ENCODE measurements at places on chromosomes 2 and 18. TPM values are rescaled to one million over a fixed set of nuclear protein-coding genes. Genes with fewer than 3 reads are reported as not detected.
A peak's percentile ranks its signal among the peaks of the same experiment; 100 is the strongest.

The CNGA3 gene
- total RNA-seq = not detected

The SERPINB5 gene
- not detected for total RNA-seq

The TEX44 gene
- total RNA-seq = not detected

The COL3A1 gene
- total RNA-seq = 0.12 TPM

The DHRS9 gene
- 4.8 TPM for total RNA-seq

The SERPINB11 gene
- total RNA-seq = not detected

The DIS3L2 gene
- 25.6 TPM for total RNA-seq

The SLC5A7 gene
- not detected for total RNA-seq

DNA sequence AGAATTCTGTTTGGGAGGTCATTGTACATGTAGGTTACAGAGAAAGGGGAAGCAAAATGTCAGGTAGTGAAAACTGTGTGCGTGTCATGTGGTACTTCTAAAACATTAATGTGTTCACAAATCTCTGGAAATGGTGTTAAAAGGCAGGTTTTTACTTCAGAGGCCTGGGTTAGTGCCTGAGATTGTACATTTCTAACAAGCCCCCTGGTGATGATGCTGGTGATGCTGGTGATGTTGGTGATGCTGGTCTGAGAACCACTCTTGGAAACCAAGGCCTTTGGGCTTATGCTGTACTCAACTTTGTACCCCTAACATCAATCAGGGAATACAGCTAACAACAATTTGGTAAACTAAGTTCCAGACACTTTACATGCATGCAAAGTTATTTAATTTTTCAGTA lies 187.1 kb downstream of the SCG2 start:
- DNase-seq = no peak

GRCh38 chr2:97889156-97889555 lies 106.6 kb downstream of the TMEM131 start:
- DNase-seq = no peak

DNA sequence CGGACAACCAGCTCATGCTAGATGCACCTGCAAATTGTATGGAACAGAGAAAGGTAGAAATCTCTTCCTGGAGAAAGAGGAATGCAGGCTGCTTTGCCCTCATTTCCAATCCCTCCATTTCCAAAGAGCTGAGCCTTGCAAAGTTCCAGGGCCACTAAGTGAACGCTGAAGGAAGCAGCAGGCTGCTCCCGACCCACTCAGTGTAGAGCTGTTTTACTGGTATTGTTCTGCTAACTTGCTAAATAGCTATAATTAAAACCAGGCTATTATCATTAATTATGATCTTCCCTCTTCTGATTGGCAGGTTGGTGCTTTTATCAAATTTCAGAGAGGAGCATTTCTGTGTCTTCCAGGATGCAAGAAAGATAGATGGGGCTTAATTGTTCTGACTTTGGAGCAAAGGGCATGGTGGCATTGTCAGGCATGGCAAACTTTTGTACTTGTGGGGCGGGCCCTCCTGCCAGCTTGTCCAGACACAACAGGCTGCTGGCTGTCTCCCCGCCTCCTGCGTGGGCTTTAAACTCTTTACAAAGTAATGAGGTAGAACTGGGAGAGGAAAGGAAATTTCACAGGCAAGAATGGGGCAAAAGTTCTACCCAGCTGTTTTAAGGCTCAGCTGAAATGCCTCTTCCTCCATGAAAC lies 40.2 kb downstream of the ALK start:
- no peak for DNase-seq

- DNase-seq = no peak
Observed at GRCh38 chr2:116073731-116074130, 1631.3 kb downstream of the DPP10 start.

DNA sequence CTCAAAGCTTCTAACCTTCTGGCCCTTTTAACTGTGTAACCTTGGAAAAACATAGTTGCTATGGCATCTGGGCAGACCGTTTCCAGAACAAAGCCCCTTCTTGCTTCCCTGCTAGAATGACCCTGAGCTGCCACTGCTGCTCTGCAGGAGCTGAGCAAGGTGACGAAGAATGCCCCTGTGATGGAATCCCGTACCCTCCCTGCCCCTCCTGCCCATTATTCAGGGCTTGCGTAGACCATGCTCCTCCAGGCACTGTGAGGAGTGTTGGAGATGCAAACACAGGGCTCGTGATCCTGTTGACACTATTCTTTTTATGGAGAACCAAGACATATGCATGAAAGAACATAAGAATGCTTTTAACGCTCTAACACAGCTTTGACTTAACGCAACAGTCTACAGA lies 191.1 kb downstream of the CDH2 start:
- no peak for DNase-seq

DNA sequence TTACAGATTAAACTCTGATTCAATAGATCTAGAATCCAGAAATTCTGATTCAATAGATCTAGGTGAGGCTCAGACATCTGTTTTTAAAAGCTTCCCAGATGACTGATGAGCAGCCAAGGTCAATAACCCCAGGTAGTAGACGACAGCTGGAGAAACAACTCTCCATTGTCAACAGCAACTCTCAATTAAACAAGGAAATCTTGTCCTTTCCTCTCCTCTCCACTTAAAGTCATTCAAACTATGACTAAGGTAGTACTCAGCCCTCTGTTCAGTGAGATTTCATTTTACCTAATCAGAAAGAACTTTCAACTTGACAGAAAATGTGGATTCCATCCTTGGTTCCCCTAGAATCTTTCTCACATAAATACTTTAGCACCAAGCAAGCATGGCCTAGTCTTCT lies 94.6 kb upstream of the SCG2 start:
- DNase-seq = no peak

- no peak for DNase-seq
Observed at GRCh38 chr18:72233106-72233505, 311.0 kb downstream of the CBLN2 start.

DNA sequence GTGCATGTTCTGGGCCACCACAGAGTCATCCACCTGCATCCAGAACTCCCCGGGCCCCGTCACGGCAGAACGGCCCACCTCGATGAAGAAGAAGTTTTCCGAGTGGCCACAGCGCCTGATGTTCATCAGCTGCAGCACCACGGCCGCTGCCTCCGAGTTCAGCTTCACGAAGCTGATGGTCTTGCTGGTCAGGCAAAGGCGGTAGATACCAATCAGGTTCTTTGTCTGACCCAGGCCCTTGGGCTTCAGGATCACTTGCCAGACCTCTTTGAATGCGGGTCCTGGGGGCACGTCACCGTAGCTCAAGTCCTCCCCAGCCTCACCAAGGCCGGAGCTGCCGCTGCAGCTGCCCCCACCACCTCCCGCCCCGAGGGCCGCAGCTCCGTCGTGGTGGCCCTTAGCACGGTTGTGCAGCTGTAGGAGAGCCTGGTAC lies 1.6 kb downstream of the IRS1 start:
- DNase-seq = peak; percentile 8

DNA sequence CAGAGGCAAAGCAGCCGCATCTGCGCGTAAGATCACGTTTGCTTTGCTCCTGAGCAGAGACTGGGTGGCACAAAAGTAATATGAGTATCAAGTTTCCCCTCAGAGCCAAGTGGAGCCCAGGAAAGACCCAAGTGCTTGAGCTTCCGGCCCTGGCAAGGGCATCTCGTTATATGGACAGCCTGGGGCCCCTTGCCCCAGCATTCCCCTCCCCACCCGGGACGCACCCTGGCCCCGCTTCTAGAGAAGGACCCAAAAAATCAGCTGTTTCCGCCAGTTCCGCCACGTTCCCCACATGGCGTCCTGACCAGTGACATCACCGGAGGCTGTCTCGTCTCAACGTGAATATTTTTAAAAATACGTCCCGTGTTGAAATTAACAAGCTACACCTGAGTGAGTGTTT lies 135.1 kb downstream of the NFATC1 start:
- no peak for DNase-seq

- no peak for DNase-seq
Observed at GRCh38 chr2:42754776-42755140, 9.2 kb downstream of the OXER1 start.

DNA sequence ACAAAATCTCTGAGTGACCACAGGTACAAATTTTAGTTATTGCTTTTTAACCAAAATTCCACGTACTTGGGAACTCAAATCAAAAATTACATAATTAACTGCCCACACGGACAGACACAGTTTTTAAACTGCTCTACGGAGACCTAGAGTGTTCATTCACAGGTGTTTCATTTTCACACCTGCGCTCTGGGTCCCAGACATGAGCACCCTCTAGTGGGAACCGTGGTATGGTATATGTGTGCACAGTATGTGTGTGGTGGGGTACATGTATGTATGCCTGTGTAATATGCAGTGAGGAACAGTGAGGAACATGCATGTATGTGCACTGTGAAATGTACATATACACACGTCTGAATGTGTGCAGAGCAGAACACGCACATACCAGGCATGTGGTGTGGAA lies 65.0 kb downstream of the PPP4R1 start:
- DNase-seq = peak; percentile 16

GRCh38 chr2:27320958-27321543 lies 1.8 kb downstream of the MPV17 start:
- no peak for DNase-seq

GRCh38 chr2:47277987-47278386 lies 122.9 kb upstream of the STPG4 start:
- no peak for DNase-seq

DNA sequence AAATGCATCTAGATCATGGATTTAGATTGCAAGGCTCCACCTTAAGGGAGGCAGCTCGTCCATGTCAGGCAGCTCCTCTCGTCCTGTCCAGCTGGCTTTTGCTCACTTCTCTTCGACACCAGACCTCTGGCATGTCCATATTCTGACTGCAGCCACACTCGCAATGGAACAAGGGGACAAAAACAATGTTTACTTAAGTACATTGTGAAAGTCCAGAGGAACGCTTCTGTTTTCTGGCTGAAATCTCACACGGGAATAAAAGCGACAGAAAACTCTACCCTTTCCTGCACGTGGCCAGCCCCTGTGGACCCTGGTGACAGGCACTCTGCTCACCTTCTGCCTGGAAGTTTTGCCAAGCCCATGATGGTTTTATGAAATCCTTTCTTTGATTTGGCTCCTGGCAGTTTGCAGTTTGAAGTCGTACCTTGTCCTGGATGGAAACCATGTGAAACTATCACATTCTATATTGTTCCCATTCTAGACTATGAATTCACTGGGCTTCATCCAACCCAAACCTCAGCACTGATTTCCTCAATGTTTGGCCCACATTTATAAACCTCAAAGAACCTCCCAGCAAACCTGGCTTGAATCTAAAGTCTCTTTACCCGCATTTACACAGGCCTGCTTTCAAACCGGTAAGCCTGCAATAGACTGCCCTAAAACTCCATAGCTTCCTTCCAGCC lies 134.3 kb upstream of the PIEZO2 start:
- DNase-seq = no peak

DNA sequence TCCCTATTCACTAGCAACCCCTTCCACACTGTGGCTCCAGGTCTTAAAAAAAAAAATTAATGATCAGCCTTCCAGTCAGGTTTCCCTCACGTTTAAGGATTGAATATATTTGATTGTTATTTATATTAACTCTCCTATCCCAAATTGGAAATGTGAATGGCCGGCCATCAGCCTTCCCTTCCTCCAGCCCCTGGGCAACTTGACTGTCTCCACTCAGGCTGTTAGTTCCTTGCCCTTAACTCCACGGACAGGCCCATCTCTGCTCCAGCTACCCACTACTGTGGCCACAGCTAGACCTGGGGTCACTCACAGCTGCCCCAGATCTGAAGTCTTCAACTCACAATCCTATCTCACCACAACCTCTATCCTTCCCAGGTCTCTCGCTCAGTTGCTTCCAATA lies 39.9 kb downstream of the THOC1 start:
- no peak for DNase-seq

GRCh38 chr2:27960237-27960912 lies 69.8 kb downstream of the BABAM2 start:
- DNase-seq = peak; percentile 27

DNA sequence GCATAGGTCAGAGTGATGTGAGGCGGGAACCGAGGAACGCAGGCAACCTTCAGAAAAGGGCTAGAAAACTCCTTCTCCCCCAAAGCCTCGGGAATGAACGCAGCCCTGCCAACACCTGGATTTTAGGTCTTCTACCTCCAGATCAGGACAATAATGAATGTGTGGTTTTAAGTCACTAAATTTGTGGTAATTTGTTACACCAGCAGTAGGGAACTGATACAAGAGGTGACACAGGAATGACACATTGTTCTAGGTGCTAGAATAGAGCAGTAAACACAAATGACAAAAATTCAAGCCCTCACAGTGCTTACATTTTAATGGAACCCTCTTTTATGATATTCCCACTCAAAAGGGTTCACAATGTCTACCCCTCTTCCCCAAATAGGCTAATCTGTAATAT lies 39.2 kb upstream of the EML4 start:
- DNase-seq = no peak

DNA sequence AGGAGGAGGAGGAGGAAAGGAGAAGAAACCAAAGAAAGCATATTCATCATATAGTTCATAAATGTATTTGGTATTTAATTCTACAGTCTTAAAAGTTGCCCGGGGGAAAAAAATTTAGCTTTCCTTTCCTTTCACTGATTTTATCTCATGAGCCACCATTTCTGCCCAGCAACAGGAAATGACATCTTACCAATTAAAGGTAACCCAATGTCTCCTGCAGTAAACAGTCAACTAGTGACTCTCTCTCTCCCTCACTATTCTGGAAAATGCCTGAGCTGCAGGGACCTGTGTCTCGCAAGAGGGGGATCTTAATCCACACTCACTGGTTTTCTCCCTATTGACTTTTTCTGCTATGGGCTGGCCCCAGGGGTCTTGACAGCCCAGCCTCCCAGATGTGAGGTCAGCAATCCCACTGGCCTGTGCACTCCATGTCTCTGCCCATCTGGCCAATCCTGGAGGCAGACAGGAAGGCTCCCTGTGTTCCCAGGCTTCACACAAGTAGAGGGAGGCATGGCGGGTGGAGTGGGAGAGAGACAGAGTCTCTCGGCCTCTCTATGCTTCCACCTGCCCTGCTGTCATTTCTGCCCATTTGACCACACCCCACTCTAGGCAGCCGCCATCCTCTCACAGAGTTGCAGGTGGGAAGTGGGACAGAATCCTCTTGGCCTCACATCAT lies 85.4 kb upstream of the CABLES1 start:
- DNase-seq = no peak

GRCh38 chr2:147068071-147068470 lies 776.8 kb upstream of the ACVR2A start:
- DNase-seq = no peak

DNA sequence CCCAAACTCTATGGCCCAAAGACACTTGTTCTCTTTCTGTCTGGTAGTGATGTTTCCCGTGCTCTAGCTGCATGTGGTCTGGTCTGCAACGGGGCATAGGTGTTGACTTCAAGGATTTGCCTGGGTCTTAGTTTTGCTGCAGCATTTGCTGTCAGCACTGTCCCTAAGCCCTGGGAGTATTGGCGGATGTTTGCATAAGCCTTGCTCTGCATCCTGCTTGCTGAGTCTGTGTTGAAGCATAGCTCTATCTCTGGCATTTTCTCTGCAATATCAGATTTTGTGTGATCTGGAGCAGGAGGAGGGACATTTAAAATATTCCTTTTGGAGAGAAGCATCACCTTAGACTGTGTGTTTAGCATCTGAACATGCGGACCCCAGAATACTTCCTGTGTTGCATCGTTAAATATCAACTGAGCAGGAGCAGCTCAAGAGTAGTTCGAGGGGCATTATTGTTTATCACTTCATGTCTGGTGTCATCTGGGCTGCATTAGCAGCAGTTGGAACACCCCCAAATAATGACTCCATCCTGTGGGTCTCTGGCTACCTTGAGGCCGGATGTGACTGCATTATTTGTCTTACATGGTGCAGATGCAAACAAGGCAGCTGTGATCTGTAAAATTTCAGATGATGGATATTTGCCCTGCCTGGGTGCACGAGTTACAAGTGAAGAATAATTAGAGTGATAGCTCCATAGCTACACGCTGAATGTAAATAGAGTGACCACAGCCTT lies 231.7 kb downstream of the TRIB2 start:
- no peak for DNase-seq
